ENCODE measurements at places on chromosomes 12 and 14. TPM values are rescaled to one million over a fixed set of nuclear protein-coding genes. Genes with fewer than 3 reads are reported as not detected.

- DNase-seq = no peak
Observed at GRCh38 chr14:24122898-24123297, 7.6 kb upstream of the FITM1 start.

RHEBL1 gene
- total RNA-seq = 0.72 TPM

DNA sequence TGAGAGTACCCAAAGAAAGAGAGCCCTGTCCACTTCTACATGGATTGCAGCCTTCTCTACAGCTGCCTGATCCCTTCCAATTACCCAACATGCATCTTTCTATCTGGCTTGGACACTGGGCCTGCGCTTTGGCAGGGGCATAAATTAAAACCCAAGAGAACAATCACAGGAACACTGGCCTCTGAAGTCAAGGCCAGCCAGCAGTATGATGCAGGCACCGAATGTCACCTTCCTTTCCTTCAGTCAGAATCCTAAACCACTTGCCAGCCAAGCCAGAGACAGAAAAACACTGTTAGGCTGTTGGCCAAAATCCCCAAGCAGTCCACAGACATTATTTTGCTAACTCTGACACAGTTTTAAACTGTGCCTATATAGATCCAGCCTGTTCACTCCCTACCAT lies 113.7 kb downstream of the DUSP6 start:
- no peak for DNase-seq

GRCh38 chr12:119666226-119666795 lies 1.6 kb upstream of the PRKAB1 start:
- no peak for DNase-seq
